ENCODE measurements at places on chromosomes 13 and 19.

- no peak for DNase-seq
Observed at GRCh38 chr19:28949535-28949934, 263.4 kb downstream of the UQCRFS1 start.

- no peak for DNase-seq
Observed at GRCh38 chr13:99425485-99426341, 75.6 kb upstream of the TM9SF2 start.

GRCh38 chr19:16527334-16527935 lies 14.8 kb downstream of the CHERP start:
- DNase-seq: no peak

- DNase-seq: no peak
Observed at GRCh38 chr19:44575116-44575700, 38.2 kb upstream of the IGSF23 start.

DNA sequence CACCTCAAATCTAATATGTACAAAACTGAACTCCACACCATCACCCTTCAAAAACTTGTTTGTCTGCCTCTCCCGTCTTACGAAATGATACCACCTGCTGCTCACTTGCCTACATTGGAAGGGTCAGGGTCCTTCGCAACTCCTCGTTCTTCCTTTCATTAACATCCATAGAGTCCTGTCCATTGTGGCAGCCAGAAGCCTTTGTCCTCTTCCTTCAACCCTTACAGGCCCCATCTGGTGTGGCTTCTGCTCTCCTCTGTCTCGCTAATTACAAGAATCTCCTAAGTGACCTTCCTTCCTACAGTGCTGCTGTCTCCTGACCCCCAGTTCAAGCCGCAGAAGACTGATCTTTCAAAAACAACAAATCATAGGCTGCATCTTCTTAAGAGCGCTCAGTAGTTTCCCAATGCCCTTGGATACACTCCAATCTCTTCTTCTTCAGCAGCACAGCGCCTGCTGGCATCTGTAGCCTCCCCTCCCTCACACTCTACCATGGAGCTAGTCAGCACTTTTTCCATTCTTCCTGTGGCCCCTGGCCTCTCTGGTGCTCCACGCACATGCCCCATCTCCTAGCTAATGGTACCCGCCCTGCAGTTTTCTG lies 382.7 kb downstream of the LIG4 start:
- DNase-seq: no peak

DNA sequence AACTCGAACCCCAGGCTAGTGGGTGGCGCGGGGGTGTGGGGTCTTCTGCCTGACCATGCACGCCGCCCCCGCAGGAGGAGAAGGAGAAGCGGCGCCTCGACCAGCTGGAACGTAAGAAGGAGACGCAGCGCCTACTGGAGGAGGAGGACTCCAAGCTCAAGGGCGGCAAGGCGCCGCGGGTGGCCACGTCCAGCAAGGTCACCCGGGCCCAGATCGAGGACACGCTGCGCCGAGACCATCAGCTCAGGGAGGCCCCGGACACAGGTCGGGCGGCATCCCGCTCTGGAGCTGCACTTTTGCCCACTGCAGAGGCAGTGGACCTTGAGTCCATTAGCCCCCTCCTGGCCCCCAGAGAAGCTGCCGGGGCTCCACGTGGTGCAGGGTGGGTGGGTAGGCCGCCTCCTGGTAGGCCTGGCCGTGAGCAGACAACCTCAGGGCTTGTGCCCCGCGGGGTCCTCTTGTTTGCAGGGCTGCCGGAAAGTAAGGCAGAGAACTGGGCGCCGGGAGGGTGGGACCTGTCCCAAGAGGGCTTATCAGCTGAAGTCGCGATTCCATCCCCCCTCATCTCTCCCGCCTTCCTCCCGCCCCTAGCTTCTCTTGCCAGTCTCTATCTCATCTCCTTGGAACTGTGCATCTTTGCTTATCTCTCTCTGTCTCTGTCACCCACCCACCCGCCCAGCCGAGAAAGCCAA lies 9.9 kb downstream of the CCDC124 start:
- no peak for DNase-seq

GRCh38 chr19:37519890-37520289 lies 13.2 kb downstream of the ZNF793 start:
- no peak for DNase-seq

- DNase-seq: no peak
Observed at GRCh38 chr19:42275103-42275502, 6.1 kb downstream of the CIC start.

- DNase-seq: peak; percentile 82
Observed at GRCh38 chr13:74134221-74134776, at the start of gene KLF12. Gene KLF12, minus strand, starts transcription at chr13:74134404.

DNA sequence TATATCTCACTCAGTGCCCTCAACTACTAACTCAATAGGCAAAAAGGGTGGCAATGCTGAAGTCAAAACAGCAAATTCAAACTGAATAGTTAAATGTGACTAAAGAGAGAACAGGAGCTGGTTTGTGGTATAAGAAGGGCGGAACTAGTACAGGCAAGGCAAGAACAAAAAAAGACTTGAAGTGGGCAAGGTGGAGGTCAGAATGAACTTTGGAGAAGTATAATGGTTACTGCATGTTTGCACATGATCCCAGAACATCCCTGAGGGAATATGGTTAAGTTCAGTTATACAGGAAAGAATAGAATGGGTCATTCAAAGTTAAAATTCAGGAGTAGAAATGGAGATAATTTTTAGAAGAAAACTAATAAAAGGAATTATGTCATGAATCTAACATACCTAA lies 85.5 kb downstream of the DIAPH3 start:
- no peak for DNase-seq

DNA sequence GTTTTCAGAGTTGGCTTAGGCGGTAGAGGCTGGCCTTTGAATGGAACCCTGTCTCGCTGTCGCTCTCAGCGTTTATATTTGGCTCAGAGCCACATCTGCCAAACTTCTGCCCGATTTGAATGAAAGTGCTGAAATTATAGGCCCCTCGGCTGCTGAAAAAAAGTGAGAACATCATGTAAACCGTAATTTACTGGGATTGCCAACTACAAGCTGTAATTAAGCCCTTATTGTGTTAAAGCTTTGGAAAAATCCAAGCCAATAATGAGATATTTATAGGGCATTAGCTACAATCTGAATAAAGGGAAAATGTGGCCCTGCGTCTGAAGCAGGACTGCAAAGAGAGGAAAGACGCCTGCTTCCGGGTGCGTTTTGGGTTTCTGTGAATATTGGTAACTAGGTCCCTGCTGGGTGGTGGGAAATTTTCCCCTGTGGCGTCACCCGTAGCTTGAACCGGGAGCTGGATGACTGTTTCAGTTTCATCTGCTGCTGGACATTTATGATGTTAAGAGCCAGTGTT lies 9.9 kb downstream of the DNM2 start:
- DNase-seq: no peak

DNA sequence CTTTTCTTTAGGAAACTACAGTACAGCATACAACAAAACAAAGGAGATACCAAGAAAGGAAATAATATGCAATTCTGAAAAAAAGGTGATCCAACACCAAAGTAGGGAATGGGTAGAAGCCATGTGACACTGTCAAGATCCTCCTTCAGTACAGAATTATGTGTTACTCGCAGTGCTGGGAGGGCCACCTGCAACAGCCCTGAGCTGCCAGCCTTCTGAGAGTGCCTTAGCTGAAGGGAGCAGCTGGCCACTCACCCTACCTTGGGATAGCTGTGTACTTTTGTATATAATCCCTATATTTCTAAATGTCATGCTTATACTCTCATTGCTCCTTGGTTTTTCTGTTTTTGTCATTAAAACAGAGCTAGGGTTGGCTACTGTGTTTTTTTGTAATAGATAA lies 1518.2 kb upstream of the PCDH20 start:
- DNase-seq: no peak

- DNase-seq: peak; percentile 76
Observed at GRCh38 chr19:42121656-42122069, 10.6 kb downstream of the POU2F2 start.

DNA sequence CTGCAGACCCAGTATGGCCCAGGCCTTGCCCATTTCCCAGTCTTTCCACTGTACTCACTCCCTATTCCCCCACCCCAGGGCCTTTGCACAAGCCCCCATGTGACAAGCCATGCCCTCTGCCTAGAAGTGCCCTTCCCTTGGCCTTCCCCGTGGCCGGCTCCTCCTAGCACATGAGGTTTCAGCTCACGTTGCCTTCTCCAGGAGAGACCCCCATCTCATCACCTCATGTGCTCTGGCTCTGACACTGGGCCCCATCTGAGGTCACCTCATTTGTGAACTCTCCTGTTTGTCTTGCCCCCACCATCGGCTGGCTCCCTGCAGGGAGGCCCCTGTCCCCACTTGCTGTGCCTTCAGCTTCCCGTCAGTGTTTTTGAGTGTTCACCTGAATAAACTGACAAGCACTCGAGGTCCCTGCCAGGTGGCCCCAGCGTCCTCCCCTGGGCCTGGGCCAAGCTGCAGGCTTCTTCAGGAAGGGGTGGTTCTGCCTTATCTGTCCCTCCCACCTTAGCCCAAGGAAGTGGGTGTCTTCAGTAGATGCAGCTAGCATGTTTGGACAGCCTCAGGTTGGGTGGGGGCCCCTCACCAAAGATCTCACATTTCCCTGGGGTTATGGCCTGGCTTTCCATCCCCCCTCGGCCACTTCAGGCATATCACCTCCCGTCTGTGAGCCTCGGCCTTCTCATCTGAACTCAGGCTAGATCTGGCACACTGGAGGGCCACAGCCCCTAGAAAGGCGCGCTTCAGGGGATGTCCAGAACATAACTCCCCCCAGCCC lies 3.8 kb upstream of the SLC25A42 start:
- no peak for DNase-seq

DNA sequence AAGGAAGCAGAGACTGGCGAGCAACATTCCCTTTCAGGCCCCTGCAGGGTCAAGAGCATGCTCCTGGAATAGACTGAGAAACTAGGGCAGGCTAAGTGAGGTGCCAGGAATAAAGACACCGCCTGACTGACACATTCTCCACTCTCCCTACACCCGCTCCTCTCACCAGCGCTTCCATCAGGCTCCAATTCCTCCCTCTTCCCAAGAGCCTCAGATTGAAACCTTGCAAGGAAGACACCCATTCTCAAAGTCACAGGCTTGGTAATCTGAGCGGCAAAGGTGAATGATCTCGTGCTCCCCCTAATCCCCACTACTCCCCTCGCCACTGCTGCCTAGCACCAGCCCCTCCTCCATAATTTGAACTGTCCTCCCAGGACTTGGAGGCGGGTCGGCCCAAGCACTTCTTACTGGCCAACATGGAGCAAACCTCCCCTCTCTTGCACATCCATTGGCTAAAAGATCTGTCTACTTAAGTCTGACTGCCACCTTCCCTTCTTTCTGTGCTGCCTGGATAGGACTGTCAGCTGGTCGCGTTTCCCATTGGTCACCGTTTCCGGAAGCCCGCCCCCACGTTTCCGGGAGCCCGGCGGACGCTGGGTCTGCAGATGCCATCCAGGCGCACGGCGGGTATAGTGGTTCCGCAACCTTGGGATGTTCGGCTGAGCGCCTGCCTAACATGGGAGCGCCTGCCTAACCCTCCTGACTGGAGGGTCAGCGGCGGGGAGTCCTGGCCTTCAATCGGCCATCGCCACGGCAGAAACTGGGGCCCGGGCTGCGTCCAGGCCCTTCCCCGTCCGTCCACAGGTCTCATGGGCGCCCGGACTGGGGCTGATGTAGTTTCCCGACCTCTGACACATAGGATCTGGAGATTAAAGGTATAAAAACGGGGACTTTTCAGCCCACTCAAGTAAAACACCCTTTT lies 33.6 kb downstream of the ZNF383 start:
- no peak for DNase-seq

GRCh38 chr19:4896372-4896771 lies 6.3 kb downstream of the ARRDC5 start:
- no peak for DNase-seq

DNA sequence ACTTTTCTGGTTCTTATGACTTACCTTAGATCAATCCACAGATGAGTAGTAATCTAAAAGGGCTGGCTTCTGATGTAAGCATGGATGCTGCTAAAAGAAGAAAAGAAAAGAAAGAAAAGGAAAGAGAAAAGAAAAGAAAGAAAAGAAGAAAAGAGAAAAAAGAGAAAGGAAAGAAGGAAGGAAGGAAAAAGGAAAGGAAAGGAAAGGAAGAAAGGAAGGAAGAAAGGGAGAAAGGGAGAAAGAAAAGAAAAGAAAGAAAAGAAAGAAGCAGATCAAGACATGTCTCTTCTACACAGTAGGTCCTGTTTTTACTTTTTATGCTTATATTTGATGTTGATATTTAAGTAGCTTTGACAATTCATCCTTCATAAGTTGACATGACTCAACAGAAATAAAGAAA lies 421.3 kb downstream of the DIAPH3 start:
- no peak for DNase-seq

DNA sequence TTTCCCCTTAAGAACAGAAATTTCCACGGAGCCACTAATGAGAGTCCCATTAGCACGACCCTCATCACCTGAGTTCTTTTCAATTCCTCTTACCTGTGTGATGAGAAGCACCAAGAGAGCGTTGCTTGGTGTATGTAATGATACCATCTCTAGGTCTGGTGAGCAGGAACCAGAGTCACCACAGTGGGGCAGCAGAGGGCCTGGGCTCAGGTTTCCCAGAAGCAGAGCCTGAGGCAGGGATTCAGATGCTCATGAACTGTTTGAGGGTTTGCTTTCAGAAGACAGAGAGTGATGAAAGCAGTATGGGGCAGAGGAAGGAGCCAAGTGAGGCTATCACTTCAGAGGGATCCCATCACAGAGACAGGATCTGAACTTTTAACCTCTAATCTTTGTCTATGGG lies 3.1 kb upstream of the PTPRH start:
- no peak for DNase-seq

- DNase-seq: no peak
Observed at GRCh38 chr19:33629826-33630375, 8.1 kb downstream of the CHST8 start.

GRCh38 chr13:20294497-20294896 lies 62.4 kb upstream of the GJB6 start:
- no peak for DNase-seq

- DNase-seq: peak; percentile 30
Observed at GRCh38 chr19:1000095-1000494, at the start of gene GRIN3B. Gene GRIN3B, plus strand, starts transcription at chr19:1000419. Its CDS starts 19 bp downstream, at chr19:1000438.

- DNase-seq: no peak
Observed at GRCh38 chr13:99974296-99974938, 2.9 kb upstream of the ZIC5 start.

DNA sequence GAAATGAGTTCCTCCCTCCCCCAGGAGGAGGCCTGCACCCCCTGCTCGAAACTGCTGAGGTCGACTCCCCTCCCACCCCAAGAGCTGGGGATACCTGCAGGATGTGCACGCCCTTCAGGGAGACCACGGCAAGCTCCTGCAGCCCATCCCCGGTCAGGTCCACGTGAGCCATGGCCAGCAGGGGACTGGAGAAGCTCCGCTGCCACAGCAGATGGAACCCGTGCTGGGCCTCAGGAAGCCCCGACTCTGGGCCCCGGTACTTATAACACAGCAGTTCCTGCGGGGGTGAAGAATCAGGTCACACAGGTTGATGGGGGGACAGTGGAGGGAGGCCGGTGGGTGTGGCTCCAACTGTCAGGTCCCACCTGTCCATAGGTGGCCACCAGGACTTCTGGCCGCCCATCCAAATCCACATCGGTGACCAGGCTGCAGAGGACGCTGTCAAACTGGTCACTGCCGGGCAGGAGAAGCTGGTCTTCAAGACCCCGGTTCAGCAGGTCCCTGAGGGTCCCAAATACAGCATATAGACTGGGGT lies 4.8 kb upstream of the SLC8A2 start:
- no peak for DNase-seq

GRCh38 chr13:95492044-95492801 lies 60.3 kb upstream of the CLDN10 start:
- no peak for DNase-seq

Measured in stimulated activated CD4-positive, alpha-beta T cell treated with anti-CD3 and anti-CD28 coated beads, Interleukin-15, amount 100 ng/mL, for 1 hour (primary cell).